CD4-positive, alpha-beta T cell treated with Interleukin-15 for 1 hour (primary cell): ENCODE measurements at places on chromosomes 5 and 9.

DNA sequence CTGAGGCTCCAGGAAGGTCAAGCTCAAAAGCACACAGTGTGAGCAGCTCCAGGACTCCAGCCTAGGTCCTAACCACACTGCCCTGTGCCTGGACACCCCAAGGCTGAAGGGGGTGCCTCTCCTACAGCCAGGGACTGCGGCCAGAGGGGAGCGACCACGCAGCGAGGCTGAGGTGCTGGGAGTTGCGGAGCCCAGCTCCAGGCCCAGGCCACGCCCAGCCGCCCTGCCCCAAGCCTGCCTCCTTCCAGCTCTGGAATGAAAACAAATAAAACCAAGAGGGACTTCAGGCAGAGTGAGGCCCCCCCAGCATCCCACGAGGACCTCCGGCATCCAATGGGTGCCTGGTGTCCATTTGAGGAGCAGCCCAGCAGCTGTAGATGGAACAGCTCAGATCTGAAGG, 15.2 kb downstream of the VAV2 start:
- DNase-seq = no peak

GRCh38 chr5:144503123-144503522, 332.4 kb downstream of the KCTD16 start:
- no peak for DNase-seq

- DNase-seq = no peak
Observed at GRCh38 chr9:125893277-125893676, 146.1 kb downstream of the PBX3 start.

GRCh38 chr5:105735704-105736103, 1935.0 kb downstream of the EFNA5 start:
- DNase-seq = no peak

- no peak for DNase-seq
Observed at GRCh38 chr5:27048510-27048909, 10.1 kb upstream of the CDH9 start.

DNA sequence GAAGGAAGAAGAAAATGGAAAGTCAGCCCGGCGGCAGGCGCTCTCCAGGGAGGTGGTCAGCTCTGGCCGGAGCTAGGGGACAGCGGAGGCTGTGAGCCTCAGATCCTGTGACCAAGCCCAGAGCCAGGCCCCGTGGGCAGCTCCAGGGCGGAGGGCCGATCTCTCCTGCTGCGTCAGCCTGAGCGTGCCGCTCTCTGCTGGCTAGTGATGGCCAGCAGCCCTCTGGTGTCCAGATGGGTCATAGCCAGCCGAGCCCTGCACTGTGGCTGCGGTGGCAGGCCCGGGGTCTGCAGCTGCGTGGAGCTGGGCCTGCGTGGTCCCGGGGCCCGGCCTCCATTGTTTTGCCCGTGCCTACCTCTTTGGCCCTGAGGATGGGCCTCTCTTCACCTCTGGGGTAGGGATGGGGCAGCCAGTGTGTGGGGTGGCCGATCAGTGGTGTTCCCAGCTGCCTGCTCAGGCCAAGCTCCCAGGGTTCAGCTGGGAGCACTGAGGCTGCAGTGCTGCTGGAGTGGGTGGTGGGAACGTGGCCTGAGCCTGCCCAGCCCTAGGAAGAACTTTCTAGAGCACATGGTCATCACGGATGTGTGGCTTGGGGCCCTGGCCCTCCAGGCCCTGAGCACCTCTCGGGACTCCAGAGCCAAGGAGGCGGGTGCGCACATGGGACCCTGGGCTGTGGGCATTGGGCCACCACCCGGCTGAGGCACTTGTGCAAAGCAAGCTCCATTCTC, 17.1 kb upstream of the NRARP start:
- DNase-seq = no peak

- DNase-seq = no peak
Observed at GRCh38 chr5:142222866-142223558, 101.8 kb downstream of the SPRY4 start.

- DNase-seq = no peak
Observed at GRCh38 chr9:137349471-137350033, 47.5 kb upstream of the NRARP start.

GRCh38 chr5:87300744-87301143, 33.1 kb downstream of the RASA1 start:
- DNase-seq = peak; percentile 33

GRCh38 chr5:67163231-67163756, 33.3 kb downstream of the CD180 start:
- no peak for DNase-seq

- no peak for DNase-seq
Observed at GRCh38 chr5:9451037-9451436, 94.8 kb downstream of the SEMA5A start.

DNA sequence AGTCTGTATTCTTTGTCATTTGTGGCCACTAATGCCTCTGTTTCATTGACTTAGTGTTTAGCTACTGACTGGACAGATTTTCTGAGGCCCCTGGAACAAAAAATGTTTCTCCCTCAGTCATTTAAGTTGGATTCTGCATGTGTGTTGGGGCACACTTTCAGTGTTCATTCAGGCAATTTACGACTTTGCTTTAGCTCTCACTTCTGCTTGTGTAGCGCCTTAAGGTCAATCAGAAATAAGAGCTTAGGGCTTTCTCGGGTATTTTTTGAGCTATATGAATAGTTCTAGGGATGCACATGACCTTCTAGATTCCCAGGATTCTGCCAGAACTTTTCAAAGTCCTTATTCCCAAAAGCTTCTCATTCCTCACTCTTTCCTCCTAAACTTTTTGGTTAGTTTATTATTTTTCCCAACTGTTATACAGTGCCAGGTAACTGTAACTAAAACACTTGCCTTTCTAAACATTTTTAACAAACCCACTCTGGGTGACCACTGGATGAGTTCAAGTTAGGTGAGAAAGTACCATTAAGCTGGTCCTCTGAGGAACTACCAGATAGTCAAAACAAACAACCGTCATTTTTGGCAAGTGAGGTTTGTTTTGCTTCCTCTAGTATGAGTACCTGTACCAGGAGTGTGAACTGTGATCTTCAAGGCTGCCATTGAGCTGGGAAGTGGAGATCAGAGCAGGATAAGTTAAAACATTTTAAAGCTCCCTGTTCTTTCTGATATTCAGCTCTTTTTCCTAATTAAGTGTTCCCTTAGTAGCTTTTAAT, 571.3 kb upstream of the TLE4 start:
- DNase-seq = no peak

GRCh38 chr9:121718084-121718483, 66.7 kb downstream of the DAB2IP start:
- no peak for DNase-seq

GRCh38 chr5:92330365-92330764, 947.2 kb upstream of the ARRDC3 start:
- DNase-seq = no peak

GRCh38 chr9:136605988-136606660, 56.6 kb upstream of the EGFL7 start:
- DNase-seq = no peak

DNA sequence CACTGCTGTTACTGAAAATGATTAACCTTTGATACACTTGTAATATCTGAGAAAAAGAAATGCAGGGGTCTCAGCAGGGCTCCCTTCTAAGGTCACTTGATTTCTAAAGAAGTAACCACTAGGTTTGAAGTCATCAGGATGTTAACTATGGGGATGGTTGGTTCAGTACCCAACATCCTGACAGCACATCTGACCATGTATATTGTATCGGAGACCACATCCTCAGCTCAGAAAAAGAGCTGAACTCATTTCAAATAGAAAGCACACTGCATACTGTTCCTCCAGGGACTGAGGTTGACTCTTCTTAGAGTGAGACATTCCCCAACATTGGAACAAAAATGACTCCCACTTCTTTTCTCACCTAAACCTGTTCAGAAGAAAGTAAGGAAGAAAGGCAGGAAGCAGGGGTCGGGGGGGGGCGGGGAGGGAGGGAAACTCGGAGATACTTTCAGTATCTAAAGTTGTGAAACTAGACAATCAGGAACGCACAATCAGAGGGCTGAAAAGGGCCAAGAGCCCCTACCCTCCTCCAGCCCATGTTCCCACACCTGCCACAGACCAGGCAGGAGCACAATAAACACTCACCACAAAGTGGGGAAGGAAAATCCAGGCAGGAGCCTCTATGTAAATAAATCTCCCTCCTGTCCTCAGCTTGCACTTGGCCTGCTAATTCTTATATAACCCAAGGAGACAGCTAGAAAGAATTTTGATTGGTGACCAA, 730 bp upstream of the GZMA start:
- no peak for DNase-seq

GRCh38 chr5:143057580-143057999, 287.4 kb downstream of the ARHGAP26 start:
- DNase-seq = no peak

- no peak for DNase-seq
Observed at GRCh38 chr9:134233022-134233421, 68.7 kb upstream of the RNU6ATAC start.

GRCh38 chr9:133713150-133713959, 24.8 kb downstream of the SARDH start:
- peak; percentile 9 for DNase-seq

DNA sequence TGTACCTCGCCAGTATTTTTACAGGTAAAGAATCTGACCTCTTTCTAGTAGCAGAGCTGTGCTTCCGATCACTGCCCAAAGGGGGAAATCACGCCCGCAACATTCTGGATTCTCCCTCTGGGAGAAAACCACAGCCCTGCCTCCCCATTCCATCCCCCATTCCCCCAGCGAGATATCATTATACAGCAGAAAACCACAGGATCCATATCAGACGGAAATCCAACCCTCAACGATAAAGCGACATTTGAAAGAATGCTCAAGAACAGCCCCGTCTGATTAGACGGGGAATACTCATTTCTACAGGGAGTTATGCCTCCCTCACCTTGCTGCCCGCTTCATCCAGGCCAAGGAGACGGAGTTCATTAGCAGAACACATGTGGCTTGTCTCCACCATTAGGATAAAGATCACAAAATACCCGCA, 172.8 kb downstream of the COL23A1 start:
- no peak for DNase-seq

- peak; percentile 44 for DNase-seq
Observed at GRCh38 chr9:124197177-124198095, 60.3 kb upstream of the NEK6 start.

GRCh38 chr9:115587310-115587709, 469.4 kb upstream of the TNC start:
- DNase-seq = no peak

DNA sequence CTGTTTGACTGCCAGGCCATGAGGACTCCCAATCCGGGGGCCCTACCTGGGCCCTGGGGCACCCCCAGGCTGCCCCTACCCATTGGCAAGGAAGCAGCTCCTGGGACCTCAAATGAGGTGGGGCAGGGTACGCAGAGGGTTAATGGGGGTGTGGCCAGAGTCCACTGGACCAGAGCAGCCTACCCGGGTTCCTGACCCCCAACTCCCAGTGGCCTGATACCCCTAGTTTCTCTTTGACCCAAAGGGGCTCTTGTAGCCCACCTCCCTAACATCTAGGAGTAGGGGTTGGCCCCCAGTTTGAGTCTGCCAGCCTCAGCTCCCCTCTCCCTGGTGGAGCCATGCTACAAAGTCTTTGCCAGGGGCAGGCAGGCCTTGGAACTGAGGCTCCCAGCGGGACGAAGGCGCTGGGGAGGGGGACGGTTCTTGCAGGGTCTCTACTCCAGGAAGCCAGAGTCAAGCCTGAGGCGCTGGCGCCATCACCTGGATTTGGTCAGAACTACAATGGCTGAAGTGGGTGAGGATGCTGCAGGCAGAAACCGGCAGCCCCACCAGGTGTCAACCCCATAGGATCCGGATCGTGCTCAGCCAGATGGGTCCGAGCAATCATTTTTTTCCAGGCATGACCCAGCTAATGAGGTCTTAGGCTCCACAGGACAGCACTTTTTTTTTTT, 8.4 kb upstream of the CERCAM start:
- peak; percentile 34 for DNase-seq

- DNase-seq = no peak
Observed at GRCh38 chr9:101510459-101510858, 23.2 kb upstream of the RNF20 start.

GRCh38 chr5:146878476-146879172, at the start of gene PPP2R2B:
Gene PPP2R2B (minus strand): TSS chr5:146878757.
- peak; percentile 49 for DNase-seq

GRCh38 chr9:121658591-121658990, 7.2 kb downstream of the DAB2IP start:
- DNase-seq = no peak

- DNase-seq = peak; percentile 53
Observed at GRCh38 chr5:10563110-10563944, 543 bp upstream of the ANKRD33B start.

GRCh38 chr5:104052558-104053352, 490.2 kb upstream of the NUDT12 start:
- no peak for DNase-seq

- no peak for DNase-seq
Observed at GRCh38 chr5:95564450-95564849, 9.5 kb downstream of the ARSK start.

- DNase-seq = no peak
Observed at GRCh38 chr9:14692470-14693250, 572 bp downstream of the ZDHHC21 start.

- DNase-seq = no peak
Observed at GRCh38 chr9:70554881-70555280, 140.4 kb upstream of the KLF9 start.

- DNase-seq = no peak
Observed at GRCh38 chr9:37596504-37596903, 4.1 kb upstream of the TOMM5 start.

DNA sequence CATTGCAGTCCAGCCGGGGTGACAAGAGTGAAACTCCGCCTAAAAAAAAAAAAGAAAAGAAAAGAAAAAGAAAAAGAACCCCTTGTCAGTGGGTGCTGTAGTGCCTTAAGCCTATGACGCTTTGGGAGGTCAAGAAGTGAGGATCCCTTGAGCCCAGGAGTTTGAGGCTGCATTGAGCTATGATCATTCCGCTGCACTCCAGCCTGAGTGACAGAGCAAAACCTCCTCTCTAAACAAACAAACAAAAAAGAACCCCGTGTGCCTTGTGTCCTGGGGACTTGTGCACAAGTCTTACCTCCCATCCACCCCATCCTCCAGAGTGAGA, 33.5 kb upstream of the STXBP1 start:
- no peak for DNase-seq

DNA sequence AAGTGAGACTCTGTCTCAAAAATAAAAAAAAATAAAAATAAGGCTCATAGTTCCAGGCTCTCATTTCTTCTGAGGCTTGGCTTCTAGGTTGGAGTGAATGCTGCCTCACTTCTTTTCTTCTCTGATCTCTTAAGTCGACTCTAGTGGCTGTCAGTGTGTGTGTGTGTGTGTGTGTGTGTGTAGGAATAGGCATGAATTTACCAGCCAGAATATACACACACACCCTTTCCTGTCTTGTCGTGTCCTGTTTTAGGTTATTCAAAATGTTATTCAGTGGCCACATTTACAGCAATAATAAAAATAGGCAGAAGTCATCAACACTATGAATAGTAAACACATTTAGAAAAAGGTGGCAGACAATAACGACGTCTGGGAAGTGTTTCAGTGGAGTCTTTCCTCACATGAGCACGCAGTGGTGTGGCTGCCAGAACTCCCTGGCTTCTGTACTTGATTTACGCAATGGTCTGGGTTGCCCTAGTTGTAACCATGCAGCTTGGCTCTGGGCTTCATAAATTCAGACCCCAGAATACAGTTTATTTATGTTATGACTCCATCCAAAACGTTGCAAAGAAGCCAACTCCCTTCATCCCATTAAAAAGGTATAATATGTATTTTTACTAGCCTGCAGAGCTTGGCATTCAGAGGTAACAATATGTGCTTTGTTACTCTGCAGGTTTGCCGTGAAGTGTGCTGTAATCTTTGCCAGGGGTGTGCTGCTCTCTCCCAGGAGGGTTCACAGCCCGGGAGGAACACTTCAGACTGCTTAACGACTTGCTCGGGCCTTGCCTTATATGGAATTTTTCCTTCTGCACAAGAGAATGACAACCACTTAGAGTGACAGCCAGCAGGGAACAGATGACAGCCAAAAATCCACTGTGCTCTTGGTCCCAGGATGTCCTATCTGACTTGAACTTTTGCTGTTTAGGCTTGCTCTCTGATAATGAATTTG, 34.4 kb upstream of the PALM2AKAP2 start:
- no peak for DNase-seq
